Activated naive CD4-positive, alpha-beta T cell treated with anti-CD3 and anti-CD28 coated beads for 36 hours (primary cell): ENCODE measurements at places on chromosomes 2 and 18.

DNA sequence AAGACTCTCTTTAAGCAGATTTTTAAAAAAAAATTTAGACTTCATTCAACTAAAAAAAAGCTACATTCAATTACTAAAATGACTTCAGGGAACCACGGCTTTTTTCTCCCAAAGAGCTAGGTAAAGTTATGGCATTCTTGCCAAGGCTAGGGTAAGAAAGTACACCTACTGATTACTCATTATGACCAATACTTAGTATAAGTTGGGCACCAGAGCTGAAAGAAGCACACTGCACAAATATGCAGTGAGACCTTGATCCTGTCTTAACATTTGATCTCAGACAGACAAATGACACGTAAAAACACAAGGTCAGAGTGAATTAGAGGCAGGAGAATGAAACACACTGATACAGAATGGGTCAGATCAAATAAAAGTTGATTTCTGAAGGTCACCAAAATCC, 88.7 kb downstream of the THADA start:
- peaks cover 20% of the 10 kb centered on the region for H3K4me1 ChIP-seq
- H3K4me3 ChIP-seq, result no peak overlapping the region
- H3K27me3 ChIP-seq, result no peaks in the 10 kb centered on the region
- DNase-seq, result no peak

GRCh38 chr2:25251422-25252273, 83.3 kb upstream of the POMC start:
- no peaks in the 10 kb centered on the region for H3K27me3 ChIP-seq
- H3K36me3 ChIP-seq, result peaks cover 30% of the 10 kb centered on the region
- H3K27ac ChIP-seq, result peak overlapping the region; percentile 85
- H3K4me1 ChIP-seq, result peaks cover 18% of the 10 kb centered on the region
- peak; percentile 45 for DNase-seq
- H3K4me3 ChIP-seq, result peak overlapping the region; percentile 81

GRCh38 chr2:85308896-85309555, 18.8 kb downstream of the TGOLN2 start:
- DNase-seq, result no peak
- peaks cover 36% of the 10 kb centered on the region for H3K4me1 ChIP-seq
- peak overlapping the region; percentile 51 for H3K4me3 ChIP-seq
- H3K27me3 ChIP-seq, result no peaks in the 10 kb centered on the region
- H3K27ac ChIP-seq, result peak overlapping the region; percentile 68
- H3K36me3 ChIP-seq, result peaks cover 6% of the 10 kb centered on the region

GRCh38 chr2:236632295-236633218, 62.9 kb downstream of the ACKR3 start:
- H3K36me3 ChIP-seq, result no peaks in the 10 kb centered on the region
- no peak overlapping the region for H3K27ac ChIP-seq
- H3K4me1 ChIP-seq, result no peaks in the 10 kb centered on the region
- no peak for DNase-seq
- no peak overlapping the region for H3K4me3 ChIP-seq

GRCh38 chr2:10762651-10763460, 41.4 kb downstream of the ATP6V1C2 start:
- no peaks in the 10 kb centered on the region for H3K36me3 ChIP-seq
- H3K4me1 ChIP-seq, result no peaks in the 10 kb centered on the region
- H3K27ac ChIP-seq, result no peak overlapping the region
- DNase-seq, result no peak
- no peaks in the 10 kb centered on the region for H3K27me3 ChIP-seq

GRCh38 chr2:184577743-184578142, 20.6 kb upstream of the ZNF804A start:
- H3K27me3 ChIP-seq, result no peaks in the 10 kb centered on the region
- DNase-seq, result no peak
- H3K36me3 ChIP-seq, result no peaks in the 10 kb centered on the region

DNA sequence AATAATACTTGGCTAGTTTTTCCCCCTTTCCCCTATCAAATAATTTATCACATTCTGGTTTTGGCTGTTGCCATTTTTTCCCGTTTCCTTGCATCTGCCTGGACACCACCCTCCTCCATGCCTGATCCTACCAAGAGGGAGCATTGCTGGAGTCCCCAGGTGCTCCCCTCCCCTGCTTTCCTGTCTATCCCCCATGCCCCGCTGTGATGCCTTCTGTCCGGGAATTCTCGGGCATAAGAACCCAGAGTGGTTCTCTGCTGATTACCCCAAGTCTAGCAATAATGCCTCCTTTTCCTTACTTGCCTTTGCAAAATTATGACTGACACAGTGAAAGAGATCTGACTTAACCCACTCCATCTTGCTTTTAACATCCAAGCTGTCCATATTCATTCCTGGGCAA, 248.0 kb upstream of the PXDN start:
- H3K4me1 ChIP-seq, result peaks cover 22% of the 10 kb centered on the region
- peaks cover 1% of the 10 kb centered on the region for H3K36me3 ChIP-seq
- DNase-seq, result no peak
- no peak overlapping the region for H3K4me3 ChIP-seq
- peaks cover 20% of the 10 kb centered on the region for H3K27me3 ChIP-seq
- no peak overlapping the region for H3K27ac ChIP-seq

- H3K4me1 ChIP-seq, result peaks cover 15% of the 10 kb centered on the region
- H3K36me3 ChIP-seq, result no peaks in the 10 kb centered on the region
- peaks cover 38% of the 10 kb centered on the region for H3K27me3 ChIP-seq
- H3K4me3 ChIP-seq, result peak overlapping the region; percentile 21
Measured at GRCh38 chr2:26847307-26847654, 651 bp upstream of the DPYSL5 start.

- H3K27me3 ChIP-seq, result peaks cover 56% of the 10 kb centered on the region
- no peak overlapping the region for H3K27ac ChIP-seq
- DNase-seq, result no peak
- no peak overlapping the region for H3K4me3 ChIP-seq
- no peaks in the 10 kb centered on the region for H3K36me3 ChIP-seq
Measured at GRCh38 chr2:20667151-20667530, 197 bp downstream of the GDF7 start.

DNA sequence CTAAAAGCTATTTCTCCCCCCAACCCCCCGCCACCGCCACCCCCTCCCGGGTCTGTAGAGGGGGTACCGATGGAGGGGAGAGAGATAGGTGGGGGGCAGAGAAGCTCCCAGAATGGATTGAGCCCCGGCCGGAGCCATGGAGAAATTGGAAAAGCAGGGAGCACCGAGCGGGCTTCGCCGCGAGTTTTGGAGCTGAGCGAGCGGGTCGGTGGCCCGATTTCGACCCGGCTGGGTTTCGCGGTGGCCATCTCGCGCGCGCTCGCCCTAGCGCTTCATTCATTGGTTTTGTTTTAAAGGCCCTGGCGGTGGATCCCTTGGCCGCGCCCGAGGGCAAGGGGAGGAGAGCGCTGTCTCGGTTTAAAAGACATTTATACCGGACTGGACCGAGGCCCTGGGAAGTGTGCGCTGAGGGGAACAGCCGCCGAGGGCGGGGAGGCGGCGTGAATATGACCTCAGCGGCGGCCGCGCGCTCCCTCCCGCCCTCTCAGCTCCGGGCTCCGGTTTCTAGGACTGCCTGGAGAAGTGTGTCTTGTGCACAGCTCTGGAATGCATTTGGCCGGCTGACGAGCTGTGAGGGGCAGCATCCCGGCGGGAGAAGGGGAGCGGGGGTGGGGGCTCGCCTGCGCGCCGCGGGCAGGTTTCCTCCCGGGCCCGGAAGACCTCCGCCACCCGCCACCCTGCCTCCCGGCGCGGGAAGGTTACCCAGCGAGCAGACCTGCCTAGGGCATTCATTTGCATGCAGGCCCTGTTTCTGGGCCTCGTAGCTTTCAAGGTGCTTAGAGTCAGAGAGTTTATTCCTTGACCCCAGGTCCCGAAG, 1.7 kb upstream of the SMAD7 start:
- peak overlapping the region; percentile 70 for H3K27ac ChIP-seq
- H3K4me1 ChIP-seq, result peaks cover 24% of the 10 kb centered on the region
- no peaks in the 10 kb centered on the region for H3K27me3 ChIP-seq
- peaks cover 8% of the 10 kb centered on the region for H3K36me3 ChIP-seq
- DNase-seq, result peak; percentile 42
- H3K4me3 ChIP-seq, result peak overlapping the region; percentile 79

GRCh38 chr2:69624611-69625010, 18.9 kb downstream of the AAK1 start:
- DNase-seq, result no peak
- H3K27ac ChIP-seq, result no peak overlapping the region
- H3K4me1 ChIP-seq, result peaks cover 16% of the 10 kb centered on the region
- H3K4me3 ChIP-seq, result no peak overlapping the region
- no peaks in the 10 kb centered on the region for H3K27me3 ChIP-seq
- peaks cover 10% of the 10 kb centered on the region for H3K36me3 ChIP-seq

- no peaks in the 10 kb centered on the region for H3K4me1 ChIP-seq
- H3K36me3 ChIP-seq, result no peaks in the 10 kb centered on the region
- no peaks in the 10 kb centered on the region for H3K27me3 ChIP-seq
- DNase-seq, result no peak
- no peak overlapping the region for H3K27ac ChIP-seq
- H3K4me3 ChIP-seq, result no peak overlapping the region
Measured at GRCh38 chr2:152084076-152084475, 14.8 kb downstream of the CACNB4 start.
